ELR (cell line): ENCODE measurements at places on chromosomes 1 and 21.
A peak's percentile ranks its signal among the peaks of the same experiment; 100 is the strongest.

DNA sequence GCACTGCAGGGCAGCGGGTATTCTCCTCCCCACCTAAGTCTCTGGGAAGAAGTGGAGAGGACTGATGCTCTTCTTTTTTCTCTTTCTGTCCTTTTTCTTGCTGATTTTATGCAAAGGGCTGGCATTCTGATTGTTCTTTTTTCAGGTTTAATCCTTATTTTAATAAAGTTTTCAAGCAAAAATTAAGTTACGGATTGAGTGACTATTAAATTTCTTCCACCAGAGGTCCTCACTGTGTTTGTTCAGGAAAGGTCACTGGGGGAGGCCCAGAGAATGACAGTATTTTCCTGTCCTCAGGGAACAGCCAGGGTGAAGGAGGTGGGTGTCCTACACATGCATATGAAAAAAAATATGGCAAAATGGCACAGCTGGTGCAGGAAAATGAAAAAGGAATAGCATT lies 4.4 kb upstream of the ELF3 start:
- DNase-seq: peak; percentile 57

DNA sequence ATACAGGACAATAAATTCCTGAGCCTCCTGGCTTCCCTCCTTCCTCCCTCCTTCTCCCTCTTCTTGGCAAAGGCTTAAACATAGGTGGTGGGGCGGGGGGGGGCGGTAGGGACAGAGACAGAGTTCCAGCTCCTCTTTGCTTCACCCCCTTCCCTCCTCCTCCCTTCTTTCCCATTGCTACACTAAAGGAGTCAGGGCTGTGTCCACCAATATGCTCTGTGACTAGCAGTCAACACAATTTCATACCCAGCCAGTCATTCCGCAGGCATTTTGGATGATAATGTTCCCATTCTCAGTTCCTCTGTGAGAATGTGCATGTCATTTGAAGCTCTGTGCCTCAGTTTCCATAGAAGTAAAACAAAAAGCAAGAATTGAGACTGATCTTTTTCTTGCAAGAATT lies 1.7 kb downstream of the LMOD1 start:
- no peak for DNase-seq

GRCh38 chr1:15345705-15346345 lies 63.9 kb upstream of the EFHD2 start:
- DNase-seq: peak; percentile 55

DNA sequence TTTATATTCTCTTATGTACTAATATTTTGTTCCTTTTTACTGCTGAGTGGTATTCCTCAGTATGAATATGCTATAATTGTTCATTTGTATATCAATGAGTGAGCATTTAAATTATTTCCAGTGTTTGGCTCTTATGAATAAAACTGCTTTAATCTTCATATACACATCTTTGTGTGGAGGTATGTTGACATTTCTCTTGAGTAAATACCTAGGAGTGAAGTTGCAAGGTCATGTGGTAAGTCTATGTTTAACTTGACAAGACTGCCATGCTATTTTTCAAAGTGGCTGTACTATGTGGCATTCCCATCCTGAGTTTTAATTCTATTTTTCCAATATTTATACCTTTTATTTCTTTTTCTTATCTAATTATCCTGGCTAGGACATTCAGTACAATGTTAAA lies 124.2 kb downstream of the ADSS2 start:
- DNase-seq: no peak

DNA sequence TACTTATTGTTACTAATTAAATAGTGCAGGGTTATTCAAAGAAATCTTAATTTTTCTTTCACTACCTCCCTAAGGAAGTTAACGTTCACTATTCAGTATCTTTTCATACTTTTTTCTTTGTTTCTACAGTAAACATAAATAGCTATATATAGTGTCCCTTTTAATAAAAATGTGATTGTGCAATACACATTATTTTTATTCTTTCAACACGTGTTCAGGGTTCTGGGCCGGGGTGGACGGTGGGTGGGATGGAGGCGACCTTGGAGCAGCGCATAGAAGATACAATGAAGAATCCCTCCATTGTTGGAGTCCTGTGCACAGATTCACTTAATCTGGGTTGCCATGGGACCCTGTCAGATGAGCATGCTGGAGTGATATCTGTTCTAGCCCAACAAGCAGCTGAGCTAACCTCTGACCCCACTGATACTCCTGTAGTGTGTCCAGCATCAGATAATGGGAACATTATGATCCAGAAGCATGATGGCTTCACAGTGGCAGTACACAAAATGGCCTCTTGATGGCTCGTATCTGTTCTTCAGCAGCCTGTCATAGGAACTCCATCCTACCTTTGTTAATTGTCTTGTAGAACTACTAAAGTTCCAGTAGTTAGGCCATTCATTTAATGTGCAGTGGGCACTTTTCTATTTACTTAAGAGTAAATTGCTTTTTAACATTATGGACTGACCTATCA lies 155.9 kb upstream of the L1TD1 start:
- peak; percentile 2 for DNase-seq

GRCh38 chr1:93605812-93606512 lies 75.7 kb downstream of the BCAR3 start:
- peak; percentile 93 for DNase-seq

- no peak for DNase-seq
These were observed 156.2 kb downstream of the TGFBR3 start for GRCh38 chr1:91729621-91730358.

DNA sequence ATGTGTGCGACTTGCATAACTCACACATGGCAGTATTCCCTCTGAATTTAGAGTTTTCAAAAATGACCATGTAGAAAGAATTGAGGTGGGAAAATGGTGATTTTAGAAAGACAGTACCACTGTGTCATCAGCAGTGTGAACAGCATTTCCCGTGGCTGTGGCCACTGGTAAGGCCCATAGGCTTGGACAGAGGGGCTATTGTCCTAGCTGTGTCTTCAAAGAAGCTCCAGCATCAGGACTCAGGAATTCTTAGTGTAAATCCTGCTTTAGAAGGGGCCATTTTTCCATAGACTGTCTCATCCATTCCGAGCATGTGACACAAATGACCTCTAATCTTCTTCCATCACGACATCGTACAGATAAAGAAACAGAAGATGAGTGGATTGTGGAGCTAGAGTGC lies 119.3 kb upstream of the BACE2 start:
- no peak for DNase-seq

DNA sequence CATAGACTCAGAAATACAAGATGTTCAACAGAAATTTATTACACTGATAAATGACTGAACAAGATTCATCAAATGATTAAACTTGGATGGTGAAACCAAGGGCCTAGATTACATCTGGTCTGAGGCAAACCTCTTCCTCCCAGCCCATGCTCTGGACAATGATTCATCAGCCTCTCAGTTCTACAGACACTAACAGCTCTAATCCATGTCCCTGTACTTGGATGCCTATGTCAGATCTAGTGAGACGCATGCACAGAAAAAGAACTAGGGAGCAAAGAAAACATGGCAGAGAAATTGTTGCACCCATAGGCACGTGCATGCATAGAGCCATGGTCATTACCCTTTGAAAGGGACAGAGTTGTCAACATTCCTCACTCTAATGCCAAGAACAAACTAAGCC lies 250.1 kb downstream of the KCNH1 start:
- peak; percentile 61 for DNase-seq

GRCh38 chr1:77188770-77189169 lies 30.5 kb downstream of the PIGK start:
- no peak for DNase-seq

DNA sequence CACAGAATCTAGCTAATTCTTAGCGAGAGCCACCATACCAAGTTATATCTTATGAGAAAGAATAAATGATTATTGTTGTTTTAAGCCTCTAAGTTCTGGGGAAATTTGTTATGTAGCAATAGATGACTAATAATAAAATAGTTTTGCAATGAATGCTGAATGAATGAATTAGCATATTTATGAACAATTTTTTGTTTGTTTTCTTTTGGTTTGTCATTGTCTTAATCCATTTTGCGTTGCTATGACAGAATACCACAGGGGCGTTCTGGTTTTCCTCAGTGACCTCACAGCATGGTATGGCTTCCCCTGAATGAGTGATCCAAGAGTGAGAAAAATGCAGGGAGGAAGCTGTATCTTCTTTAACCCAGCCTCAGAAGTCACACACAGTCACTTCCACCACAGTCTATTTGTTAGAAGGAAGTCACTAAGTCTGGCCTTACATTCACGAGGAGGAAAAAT lies 53.8 kb upstream of the HPDL start:
- peak; percentile 93 for DNase-seq

DNA sequence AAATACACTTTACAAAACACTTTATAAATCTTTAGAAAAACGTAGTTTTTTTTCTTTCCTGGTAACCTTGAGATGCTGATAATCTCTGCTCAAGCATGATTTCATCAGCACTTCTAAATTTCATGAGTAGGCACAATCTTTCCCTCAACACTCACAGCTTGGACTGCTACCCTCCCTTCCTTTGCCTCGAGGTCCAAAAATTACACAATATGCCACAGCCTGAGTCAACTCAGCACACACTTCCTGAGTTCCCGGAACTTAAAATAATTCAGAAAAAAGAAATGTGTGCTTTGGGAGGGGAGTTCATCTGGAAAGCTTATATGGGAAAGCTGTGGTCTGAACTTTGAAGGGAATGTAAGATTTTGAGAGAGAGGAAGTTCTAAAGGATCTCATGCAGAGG lies 5.9 kb downstream of the CLCA2 start:
- DNase-seq: peak; percentile 94

DNA sequence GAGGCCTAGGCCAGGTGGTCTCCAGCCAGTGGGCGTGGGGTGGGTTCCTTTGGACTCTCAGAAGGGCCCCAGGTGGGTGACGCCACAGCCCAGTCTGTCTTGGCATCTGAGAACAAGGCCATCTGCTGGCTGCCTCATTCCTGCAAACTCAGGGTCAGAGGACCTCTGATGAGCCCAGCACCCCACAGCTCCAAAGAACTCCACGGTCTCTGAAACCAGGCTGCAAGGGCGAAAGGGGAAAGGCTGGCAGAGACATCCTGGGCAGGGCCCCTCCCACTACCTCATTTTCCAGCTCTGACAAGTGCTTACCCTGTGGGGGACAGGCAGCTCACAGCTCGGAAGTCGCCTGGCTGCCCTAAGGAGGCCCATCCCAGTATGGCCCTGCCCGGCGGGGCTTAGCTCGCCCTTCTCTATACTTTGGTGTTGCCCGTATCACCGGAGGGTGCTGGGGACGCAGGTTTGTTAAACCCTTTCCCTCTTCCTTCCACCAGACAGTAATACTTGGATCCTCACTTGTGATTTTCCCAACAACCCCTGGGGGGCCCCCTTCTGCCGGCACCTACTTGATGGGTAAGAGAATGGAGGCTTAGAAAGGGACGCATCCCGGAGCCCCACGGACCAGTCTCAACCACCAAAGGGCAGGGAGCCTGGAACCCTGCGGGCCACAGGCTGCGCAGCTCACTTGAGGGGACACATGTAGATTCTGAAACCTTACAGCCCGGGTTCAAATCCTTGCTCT lies 10.9 kb upstream of the EDN2 start:
- DNase-seq: peak; percentile 55

DNA sequence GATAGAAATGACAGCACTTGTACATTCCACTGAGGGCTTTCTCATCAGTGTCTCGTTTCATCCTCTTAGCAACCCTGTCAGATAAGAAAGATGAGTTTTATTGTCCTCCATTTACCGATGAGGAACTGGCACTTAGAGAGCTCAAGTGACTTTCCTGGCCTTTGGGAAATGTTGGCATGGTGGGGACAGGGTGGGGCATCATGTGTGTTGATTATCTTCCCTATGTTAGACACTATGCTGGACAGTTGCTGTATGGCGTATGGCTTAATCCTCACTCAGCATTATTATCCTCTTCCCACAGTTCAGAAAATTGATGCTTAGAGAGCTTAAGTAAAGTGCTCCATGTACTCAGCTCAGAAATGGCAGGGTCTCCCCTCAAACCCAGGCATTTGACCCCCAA lies 163.2 kb downstream of the CAMTA1 start:
- DNase-seq: no peak

DNA sequence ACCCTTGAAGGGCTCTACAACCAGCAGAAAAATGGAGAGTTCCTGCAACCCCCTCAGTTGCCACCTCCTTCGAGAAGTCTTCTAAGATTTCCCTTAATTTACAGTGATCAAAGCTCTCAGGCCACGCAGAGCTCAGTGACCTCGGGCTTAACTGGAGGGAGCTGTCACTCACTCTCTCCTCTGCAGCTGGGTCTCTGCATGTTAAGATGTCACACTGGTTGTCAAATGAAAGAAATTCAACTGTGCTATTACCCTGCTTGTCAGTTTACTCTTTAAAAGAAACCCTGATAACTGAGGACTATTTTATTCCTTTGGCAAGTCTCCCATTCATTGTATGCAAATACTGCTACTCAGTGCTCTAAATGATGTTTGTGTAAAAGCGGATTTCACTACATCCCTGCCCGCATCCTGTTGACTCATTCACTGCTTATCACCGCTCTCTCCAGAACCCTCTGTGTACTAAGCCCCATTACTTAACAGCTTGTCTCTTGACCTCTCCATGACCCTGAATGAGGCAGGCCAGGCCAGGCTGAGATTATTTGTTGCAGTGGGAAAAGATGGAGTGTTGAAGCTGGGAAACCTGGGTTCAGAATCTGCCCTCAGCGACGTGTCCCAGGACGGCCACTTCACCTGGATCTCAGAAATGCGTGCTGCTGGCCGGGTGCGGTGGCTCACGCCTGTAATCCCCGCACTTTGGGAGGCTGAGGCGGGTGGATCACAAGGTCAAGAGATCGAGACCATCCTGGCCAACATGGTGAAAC lies 13.7 kb downstream of the DHRS3 start:
- DNase-seq: peak; percentile 98

GRCh38 chr1:7783178-7783711 lies 846 bp upstream of the PER3 start:
- DNase-seq: peak; percentile 79

GRCh38 chr1:156228501-156228900 lies 13.5 kb upstream of the BGLAP start:
- no peak for DNase-seq

DNA sequence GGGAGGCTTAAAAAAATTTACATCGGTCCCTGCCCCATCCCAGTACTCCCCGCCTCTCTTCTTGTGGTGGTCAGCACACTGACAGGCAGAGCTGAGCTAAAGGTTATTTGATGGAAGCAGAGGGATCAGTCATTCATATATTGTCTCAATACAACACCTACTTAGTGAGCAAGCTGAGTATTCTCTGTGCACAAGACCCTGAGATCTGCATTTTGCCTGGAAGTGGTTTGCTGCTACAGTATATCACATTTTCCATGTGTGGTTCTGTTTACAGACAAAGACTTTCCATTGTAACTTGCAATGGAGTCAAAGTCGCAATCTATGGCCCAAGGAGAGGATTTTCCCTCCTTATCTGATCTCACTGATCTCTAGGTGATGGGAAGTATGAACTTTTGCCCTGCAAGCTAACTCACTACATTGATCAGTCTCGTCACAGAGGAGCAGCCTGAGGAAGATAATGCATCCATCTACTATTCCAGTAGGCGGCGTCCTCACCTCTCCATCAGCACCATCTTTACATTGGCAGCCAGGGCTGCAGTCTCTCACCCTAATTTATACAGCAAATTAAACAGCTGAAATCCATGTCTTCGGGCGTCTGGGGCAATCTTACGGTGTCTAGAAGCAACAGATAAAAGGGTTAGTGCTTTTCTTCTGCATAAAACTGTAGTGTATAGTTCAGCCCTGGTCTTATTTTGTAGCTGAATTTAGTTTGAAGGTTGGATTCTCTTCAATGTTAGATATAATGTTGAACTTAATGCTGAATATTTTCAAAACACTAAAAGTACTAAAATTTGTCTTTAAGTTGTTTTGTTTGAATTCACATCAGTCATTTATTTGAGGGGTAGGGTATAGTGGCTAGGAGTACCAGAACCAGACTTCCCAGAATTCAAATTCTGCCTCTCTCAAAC lies 3.2 kb upstream of the TRAF5 start:
- DNase-seq: peak; percentile 74
